ENCODE measurements at places on chromosomes 16 and 17.

DNA sequence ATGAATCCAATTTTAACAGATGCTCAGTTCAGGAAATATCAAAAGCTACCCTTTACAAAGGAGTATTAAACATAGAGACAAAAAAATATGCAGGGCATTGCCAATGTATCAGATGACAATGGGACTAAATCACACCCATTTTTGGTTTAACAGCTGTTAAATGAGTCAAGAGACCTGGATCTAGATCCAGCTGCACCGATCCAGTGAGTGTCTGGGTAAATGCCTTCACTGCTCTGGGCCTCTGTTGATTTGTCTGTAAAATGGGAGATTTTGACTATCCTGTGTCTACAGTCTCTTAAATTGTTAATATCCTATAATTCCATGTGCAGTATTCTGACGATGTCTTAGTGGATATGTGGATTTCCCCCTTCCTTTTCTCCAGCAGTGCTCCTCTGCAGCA, 16.4 kb downstream of the KRT23 start:
- no peak for DNase-seq

DNA sequence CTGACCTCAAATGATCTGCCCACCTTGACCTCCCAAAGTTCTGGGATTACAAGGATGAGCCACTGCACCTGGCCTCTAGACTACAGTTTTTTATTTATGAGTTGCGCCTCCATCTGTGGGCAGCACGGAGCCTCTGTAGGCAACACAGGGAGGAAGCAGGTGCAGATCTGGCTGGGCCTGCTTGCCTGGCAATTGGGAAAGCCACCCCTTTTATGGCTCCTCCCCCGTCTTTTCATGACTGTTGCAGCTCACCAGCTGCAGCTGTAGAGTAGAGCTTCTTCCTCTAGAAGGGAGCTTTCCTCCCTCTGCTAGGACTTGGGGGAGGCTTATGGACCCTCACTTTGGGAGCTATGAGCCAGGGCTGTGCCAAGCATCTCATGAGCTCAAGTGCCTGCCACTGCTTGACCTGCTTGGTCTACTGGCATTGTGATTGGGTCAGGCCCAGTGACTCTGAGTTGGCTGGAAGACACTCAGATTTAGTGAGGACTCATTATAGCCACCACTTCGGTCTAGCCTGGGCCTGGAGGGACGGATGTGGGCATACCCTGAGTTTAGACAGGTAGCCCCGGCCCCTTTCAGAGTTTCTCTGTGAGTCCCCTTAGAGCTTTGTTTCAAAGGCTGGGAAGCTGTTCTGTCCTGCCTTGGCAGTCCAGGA, 6.9 kb upstream of the SLC7A6 start:
- peak; percentile 48 for DNase-seq

DNA sequence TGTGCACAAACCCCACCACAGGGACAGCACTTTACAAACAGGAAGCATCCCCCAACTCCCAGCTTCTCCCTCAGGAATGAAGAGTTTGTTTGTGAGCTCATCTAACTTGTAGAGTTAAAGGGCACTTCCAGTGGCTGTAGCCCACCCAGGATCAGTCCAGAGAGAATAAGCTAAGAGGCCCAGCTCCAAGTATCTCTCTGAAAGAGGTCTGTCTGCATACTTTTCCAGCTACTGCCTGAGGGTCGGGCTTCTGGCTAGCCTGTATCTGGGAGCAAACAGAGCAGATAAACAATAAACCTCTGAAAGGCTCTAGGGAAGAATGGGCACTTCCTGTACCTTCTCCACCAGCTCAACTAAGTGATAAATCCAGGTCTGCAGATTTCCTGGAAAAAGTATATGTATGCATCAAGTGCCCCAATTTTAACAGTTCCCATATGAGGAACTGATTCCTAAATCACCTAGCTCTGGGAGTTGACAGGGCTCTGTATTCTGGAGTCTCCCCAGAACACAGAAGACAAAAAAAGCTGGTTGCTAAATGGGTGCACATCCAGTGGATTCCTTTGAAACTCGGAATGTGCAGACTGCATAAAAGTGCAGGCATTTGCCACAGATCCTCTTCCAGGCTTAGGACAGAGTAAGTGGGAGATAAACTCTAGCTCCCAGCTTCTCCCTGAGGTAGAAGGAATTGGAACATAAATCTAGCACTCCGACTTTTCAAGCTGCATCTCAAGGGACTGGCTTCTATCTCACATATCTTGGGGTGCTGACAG, 37.1 kb upstream of the MYLK3 start:
- no peak for DNase-seq

DNA sequence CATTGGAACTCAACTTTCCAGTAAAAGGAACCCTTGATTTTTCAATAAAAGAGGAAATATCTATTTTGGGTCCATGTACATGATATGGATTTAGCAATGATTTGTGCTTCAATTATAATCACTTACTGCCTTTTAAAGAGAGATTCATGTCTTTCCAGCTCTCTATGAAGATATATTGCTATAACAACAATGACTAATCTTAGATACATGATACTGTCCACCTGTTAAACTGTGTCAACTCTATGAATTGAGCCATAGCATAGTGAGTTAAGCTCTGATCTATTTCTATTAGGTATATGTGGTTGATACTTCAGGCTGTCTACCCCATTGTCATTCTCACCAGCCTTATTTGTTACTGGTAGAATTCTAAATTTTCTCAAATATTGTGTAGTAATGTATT, 15.0 kb upstream of the MPHOSPH6 start:
- peak; percentile 37 for DNase-seq

GRCh38 chr16:11379420-11379819, 34.2 kb downstream of the RMI2 start:
- DNase-seq, result peak; percentile 90

DNA sequence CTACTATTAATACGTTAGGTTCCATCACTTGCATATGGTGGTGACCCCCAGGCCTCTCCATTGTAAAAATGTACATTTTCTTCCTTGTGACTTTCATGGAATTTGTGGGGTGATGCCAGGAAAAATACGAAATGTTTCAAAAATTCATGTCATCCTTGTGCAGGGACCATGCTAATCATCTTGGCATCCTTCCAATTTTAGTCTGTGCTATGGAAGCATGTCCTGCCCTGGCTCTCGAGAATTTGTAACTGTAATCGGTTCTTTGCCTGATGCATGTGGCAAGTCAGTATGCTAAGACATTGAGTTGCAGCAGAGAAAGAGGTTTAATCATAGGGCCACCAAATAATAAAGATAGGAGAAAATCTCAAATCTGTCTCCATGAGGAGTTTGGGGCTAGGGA, 14.3 kb upstream of the GINS3 start:
- DNase-seq, result no peak

DNA sequence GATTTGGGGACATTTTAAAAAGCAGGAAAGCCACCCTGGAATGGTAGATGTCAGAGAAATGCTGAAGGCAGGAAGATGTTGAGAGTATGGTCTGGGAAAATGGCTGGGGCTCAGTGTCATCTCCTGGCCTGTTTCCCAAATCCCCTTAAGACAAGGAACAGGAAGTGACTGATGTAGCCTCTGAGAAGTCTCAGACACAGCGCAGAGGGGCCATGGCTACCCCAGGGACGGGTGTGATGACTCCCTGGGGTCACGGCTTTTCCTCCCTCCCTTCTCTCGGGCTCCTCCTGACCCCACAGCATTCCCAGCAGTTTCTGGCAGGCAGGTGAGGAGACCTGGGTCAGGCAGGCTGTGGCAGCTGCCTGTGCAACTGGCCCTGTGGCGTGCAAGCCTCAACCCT, 45.4 kb downstream of the RAP1GAP2 start:
- peak; percentile 35 for DNase-seq

DNA sequence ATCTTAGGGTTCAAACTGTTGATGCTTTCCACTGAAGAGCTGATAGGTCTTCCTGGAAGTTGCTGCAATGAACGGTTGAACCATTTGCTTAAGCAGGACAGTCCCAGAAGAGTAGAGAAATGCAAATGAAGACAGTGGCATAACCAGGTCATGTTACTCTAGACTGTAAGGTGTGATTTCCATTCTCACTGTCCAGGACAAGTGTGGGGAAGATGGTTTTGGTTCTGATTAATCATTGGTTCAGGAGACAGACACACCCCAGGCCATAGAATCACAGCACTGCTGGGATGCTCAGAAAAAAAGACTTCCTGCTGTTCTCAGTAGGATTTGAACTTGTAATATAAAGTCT, 34.8 kb upstream of the XYLT2 start:
- no peak for DNase-seq

- DNase-seq, result no peak
Observed at GRCh38 chr17:63370696-63371095, 75.4 kb downstream of the CYB561 start.

- DNase-seq, result peak; percentile 87
Observed at GRCh38 chr16:75565640-75566039, 539 bp upstream of the GABARAPL2 start.

- no peak for DNase-seq
Observed at GRCh38 chr17:57484081-57484666, 227.9 kb downstream of the MSI2 start.

- no peak for DNase-seq
Observed at GRCh38 chr17:74831444-74832146, 28.1 kb downstream of the GRIN2C start.

GRCh38 chr17:60231691-60232090, 81.9 kb downstream of the CA4 start:
- DNase-seq, result peak; percentile 42

- DNase-seq, result no peak
Observed at GRCh38 chr16:25148568-25149215, 37.1 kb downstream of the LCMT1 start.

- no peak for DNase-seq
Observed at GRCh38 chr16:17328932-17329331, 141.8 kb downstream of the XYLT1 start.

DNA sequence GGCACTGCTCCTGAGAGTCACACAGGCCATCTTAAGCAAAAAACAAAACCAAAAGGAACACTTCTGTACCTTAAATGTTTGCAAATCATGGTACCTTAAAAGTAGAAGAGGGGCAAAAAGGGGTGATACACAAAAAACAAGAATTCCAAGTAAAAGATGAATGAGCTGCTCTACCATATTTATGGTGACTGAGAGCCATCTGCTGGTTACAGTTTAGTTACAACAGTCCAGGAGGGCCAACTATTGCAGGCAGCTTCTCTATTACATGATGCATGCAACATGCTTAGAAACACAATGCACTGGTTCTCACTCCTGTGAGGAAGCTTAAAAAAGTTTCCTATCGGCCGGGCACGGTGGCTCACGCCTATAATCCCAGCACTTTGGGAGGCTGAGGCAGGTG, 53.5 kb downstream of the STX8 start:
- peak; percentile 46 for DNase-seq

DNA sequence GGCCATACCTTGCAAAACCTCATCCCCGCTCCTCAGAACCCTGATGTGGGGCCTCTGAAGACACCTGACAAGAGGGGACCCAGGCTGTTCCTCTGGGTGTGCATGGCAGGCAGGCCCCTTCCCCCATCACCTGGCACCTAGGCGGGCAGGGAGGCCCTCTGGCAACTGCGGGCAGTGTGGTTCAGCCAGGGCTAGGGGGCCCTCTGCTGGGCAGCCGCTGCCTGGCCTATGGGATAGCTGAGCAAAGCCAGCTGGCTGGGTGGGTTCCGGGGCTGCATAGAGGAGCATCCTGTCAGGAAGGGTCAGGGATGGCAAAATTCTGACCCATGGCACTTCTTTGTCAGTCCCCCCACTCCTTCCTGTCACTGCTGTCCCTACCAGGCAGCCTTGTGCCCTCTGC, 228.7 kb upstream of the ASIC2 start:
- no peak for DNase-seq

- DNase-seq, result peak; percentile 83
Observed at GRCh38 chr17:58331815-58332777, 3.5 kb upstream of the TSPOAP1 start.

DNA sequence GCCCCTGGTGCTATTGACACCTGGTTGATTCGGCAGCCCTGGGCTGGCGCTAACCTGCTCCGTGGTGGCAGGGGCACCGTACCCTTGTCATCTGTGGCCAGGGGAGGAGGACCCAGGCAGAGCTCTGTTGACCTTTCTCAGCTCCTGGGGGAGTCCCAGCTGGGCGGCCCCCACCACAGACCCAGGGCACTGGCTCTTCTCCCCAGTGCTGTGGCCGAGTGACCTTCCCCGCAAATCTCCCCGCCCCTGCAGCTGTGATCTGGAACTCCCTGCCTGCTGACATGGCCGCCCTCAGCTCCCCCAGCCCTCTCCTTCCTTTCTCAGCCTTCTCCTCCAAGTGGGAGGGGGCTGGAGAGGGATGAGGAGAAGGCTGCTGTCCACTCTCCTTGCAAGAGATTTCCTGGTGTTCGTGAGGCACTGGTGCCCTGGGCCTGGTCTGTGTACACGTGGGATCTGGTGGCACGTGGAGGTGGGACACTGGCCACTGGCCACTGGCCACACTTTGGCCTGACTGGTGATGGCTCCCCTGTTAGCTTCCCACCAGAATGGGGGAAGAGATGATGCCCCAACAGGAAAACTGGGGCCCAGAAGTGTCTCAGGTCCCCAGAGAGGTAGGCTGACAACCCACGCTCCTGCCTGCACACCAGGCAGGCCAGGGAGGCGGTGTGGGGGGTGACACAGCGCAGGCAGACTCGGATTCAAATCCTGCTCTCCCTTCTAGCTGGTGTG, 8.2 kb downstream of the FMNL1 start:
- DNase-seq, result peak; percentile 92

- no peak for DNase-seq
Observed at GRCh38 chr17:9802294-9802693, 10.9 kb upstream of the DHRS7C start.

DNA sequence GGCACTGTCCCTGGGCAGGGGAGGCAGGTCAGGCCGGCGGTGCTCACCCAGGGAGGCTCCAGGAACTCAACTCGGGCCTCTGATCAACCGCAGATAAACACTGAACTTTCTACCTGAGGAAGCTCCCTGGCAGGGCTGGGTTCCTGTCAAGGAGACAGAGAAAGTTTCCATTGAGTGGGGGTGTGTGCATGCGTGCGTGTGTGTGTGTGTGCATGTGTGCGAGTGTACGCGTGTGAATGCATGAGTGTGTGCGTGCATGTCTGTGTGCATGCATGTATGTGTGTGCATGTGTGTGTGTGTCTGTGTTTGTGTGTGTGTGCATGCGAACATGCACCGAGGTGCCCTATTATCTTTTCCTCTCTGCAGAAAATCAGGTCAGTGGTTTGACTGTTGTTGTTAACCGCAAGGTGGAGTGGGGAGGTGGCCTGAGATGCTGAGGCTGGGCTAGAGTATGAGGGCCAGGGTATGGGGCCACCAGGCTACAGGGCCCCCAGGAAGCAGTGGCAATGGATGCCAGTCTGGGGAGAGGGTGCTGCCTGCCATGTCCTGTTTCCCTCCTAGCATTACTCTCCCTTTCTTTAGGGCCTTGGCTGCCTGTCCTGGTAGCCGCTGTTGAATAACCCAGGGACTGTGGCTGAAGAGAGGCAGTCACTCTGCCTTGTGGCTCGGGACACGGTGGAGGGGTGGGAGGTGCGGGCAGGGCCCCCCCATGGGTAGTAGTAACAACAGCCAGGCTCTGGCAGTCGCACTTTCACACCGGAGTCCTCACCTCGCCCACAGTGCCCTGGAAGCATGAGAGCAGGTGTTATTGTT, 24.0 kb downstream of the CCR7 start:
- no peak for DNase-seq

GRCh38 chr17:1648173-1648962, 1.3 kb downstream of the RILP start:
- DNase-seq, result peak; percentile 49

Data from suppressor macrophage treated with lipopolysaccharide for 1 hour (primary cell).